ENCODE measurements at places on chromosomes 5 and 9.

DNA sequence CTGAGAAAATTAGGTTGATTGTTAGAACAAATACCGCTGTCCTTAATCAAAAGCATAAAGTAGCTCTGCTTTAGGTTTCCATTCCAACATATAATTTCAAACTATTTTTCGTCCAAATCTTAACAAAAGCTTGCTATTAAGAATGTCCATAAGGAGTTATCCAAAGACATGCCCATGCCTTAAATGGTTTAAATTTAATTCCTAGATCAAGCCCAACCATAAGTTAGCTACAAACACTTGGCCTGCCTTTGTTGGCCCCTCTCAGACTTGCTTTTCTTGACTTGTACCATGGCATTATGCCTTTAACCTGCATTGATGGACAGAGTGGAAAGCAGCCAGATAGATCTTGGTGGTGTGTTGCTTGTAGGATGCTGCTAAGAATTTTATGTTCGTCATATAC, 8.8 kb downstream of the GARNL3 start:
- no peak for DNase-seq

GRCh38 chr9:105103776-105104175, 140.7 kb upstream of the SLC44A1 start:
- DNase-seq: no peak

DNA sequence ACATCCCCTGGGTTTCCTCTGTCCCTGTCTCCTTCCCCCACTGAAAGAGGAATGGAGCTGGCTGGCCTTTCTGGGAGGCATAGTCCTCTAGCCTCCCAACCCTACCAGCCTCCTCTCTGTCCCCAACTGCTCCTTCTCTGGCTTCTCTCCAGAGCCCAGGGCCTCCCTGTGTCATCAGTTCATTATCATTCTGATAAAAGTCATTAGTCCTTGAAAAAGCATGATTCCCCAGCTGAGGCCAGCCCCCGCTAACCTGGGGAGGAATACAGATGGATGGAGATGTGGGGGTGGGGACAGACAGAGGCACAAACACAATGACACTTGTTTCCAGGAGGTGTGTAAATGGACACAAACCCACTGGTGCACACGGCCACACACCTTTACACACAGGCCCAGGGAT, 73.6 kb upstream of the HSPA9 start:
- DNase-seq: no peak

- no peak for DNase-seq
Measured at GRCh38 chr5:122877518-122877917, 32.1 kb downstream of the SNX24 start.

DNA sequence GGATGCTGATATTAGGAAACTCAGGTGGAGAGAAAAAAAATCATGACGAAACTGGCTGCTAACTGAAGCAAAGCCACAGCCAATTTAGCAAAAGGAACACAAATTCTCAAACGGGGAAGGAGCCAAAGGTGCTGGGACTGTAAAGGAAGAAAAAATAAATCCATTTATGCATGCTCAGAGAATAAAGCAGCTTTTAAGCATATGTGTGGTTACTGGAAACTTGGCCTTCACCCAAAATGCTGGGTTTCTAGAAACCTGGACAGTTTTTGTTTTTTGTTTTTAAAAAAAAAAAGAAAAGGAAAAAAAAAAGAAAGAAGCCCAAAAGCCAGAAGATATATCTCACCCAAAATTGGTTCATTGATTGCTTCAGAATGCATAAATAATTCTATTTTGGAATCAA, 8.0 kb downstream of the WHRN start:
- no peak for DNase-seq

DNA sequence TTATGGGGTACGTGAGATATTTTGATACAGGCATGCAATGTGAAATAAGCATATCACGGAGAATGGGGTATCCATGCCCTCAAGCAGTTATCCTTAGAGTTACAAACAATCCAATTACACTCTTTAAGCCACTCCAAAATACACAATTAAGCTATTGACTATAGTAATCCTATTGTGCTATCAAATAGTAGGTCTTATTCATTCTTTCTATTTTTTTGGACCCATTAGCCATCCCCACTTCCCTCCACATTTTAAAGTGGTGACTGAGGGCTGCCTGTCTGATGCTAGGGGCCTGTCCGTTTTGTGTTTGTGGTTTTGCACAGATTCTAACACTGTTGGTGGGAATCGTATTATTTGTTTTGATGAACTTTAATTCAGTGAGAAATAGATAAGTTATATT, 129.7 kb upstream of the DHFR start:
- DNase-seq: no peak

DNA sequence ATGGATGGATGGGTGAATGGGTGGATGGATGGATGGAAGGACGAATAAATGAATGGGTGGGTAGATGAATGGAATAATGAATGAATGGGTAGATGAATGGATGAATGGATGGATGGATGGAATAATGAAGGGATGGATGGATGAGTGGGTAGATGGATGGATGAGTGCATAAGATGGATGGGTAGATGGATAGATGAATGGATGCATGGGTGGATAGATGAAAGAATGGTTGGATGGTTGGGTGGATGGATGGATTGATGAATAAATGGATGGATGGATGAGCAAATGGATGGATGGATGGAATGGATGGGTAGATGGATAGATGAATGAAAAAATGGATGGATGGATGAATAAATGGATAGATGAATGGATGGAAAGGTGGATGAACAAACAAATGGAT, 85.2 kb downstream of the PHF2 start:
- no peak for DNase-seq

DNA sequence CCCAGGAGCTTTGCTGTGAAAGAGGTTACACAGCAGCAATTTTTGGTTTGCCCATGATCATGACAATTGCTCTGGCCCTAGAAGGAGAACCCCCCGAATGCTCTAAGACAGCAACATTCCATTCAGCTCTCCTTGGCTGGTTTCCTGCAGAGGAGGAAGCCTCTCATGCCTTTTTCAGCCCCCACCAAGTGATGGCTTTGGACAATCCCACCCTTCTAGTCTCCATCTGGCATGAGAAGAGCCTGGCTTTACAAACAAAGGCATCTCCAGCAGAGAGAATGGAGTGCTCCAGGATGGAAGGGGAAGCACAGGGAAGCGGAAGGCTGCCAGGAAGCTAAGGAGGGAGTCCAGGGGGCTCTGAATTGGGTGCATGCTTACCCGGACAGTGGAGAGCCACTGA, 98.4 kb downstream of the CRB2 start:
- DNase-seq: no peak

- no peak for DNase-seq
Measured at GRCh38 chr5:147406636-147407035, 103.2 kb downstream of the DPYSL3 start.

- DNase-seq: no peak
Measured at GRCh38 chr5:154276261-154276972, 85.9 kb downstream of the GALNT10 start.

DNA sequence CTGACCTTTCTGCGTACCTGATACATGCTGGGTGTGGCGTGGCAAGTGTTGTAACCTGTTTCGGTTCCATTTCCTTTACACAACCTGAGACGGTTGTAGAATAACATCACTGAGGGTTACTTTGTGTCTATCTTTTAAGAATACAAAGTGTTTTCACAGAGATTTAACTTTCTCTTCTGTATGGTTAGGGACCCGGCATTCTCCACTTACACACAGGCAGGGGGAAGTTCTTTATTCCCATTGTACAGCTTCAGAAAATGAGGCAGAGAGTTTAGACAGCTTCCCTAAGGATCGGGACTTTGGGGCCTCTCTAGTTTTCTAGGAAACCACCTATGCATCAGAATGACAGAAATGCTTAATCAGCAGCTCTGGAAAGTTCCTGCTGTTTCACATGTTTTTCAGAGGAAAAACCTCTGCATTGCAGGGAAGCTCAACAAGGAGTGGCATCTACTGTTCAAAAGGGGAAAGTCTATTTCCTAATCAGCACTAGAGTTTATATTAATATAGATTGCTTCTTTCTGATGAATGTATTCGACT, 41.3 kb downstream of the CAST start:
- DNase-seq: peak; percentile 17

GRCh38 chr5:71596169-71596568, 9.0 kb downstream of the MCCC2 start:
- DNase-seq: no peak

- DNase-seq: no peak
Measured at GRCh38 chr5:41962491-41962890, 37.4 kb downstream of the FBXO4 start.

DNA sequence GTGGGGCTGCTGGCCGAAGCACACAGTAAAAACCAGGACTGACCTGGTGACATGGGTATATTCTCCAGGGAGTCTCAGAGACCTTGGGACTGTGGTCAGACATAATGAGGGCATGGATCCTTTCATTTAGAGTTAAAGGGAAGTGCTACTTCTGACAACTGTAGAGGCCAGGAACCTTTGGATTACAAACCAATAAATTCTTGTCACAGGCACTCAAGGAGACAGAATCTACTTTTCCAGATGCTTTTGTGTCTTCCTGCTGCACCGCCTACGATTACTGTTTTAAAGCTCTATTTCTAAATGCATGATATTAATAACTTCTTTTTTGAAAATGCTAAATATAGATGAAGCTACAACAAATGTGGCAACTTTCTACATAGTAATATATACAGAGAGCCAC, 106.5 kb upstream of the LPAR1 start:
- no peak for DNase-seq

DNA sequence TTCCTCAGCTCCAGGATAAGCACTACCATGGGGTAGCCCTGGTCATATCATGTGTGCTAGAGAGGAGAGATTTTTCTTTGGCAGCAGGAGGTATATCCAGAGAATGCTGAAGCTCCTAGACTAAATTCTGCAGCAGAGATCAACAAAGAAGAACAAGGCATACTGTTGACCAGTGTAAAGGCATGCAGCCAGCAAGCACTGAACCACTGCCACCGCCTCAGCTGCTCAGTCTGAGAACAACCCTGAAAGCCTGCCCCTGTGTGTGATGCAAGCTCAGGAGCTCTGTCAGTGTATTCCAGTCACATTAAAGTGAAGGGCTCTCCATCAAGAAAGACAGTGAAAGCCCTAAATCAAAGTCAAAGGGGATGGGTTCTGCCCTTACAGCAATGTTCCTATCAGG, 439.5 kb upstream of the CD180 start:
- DNase-seq: no peak

GRCh38 chr5:94266170-94266569, 352.2 kb downstream of the KIAA0825 start:
- no peak for DNase-seq

DNA sequence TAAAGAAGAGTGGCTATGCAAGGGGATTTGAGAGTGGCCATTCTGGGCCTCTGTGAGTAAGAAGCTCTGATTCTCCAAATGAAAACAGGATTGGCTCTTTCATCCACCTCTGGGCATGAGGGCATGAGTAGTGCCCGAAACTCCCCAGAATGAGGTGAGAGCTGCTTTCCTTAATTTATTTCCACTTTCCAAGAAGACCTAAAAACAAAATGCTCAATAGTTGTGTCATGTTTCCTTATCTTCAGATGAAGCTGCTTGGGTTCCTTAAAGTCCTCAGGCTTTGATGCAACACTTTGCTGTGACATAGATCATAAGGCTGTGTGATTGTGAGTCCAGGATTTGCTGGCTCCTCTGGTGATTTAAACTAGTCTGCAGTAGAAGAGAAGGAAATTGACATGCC, 3.1 kb upstream of the ZCCHC10 start:
- DNase-seq: no peak

DNA sequence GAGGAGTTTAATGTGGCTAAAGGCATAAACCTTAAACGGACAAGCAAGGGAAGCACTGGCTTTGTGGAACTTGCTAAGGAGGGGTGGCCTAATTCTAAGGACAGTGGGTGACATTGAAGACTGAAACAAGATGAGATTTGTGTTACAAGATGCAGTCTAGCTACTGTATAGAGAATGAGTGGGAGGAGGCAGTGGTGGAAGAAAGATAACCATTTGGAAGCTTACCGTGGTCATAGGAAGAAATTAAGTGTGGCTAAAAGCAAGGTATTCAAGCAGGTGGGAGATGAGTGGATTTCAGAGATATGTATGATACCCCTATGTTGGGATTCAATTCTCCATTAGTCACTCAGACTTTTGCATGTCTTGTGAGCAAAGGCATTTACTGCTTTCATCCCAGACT, 4.6 kb downstream of the PAM start:
- no peak for DNase-seq

- DNase-seq: no peak
Measured at GRCh38 chr9:133031496-133031911, 707 bp downstream of the GTF3C5 start.

DNA sequence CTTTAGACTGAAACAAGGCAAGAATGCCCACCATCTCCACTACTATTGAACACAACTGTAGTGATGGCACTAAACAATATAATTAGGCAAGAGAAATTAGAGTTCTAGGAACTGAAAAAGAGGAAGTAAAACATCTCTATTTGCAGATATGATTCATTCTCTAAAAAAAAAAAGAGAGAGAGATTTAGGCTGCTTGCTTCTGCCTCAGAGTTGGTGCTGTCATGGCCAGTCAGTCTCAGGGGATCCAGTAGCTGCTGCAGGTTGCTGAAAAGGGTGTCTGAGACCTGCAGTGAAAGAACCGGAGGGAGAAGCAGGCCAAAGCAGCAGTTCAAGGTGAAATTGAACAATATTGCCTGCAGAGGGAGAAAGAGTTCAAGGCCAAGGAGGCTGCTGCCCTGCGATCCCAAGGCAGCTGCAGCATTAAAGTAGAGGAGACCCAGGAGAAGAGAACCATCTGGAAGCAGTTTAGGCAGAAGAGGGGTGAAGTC, 72.5 kb downstream of the AP3B1 start:
- peak; percentile 43 for DNase-seq

DNA sequence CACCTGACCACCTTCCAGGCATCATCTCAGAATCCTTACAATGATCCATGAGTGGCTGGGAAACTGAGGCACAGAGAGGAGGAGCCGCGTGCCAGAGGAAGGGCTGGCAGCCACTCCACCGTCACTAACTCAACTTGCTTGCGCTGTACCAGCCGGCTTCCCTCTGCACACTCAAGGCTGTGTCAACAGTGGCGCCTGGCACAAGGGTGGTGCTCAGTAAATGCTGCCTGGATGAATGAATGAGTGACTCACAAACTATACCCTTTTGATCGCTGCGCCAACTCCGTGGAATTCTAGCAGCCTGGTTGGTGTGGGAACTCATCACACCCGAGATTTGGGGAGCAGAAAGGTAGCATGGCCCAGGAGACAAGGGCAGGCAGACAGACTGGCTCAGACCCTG, 21.9 kb downstream of the PRRX2 start:
- DNase-seq: no peak

GRCh38 chr9:81592887-81593266, 96.5 kb downstream of the TLE1 start:
- DNase-seq: no peak

DNA sequence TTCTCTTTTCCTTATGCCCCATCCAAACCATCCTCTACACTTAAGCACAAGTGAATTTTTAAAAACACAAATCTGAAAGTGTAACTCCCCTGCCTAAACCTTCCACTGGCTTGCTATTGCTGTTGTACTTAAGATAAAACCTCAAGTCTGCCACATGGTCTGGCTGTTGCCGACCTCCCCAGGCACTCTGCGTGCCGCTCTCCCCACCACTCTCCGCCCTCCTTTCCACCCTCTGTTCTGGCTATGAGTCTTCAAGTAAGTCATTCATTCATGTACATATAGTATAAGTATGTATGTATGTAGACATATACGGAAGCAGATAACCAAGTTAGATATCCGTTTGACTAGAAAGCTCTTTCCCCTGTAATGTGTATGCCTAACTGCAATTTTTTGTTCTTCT, 94.7 kb upstream of the ANKRD55 start:
- DNase-seq: no peak

GRCh38 chr5:33010846-33011245, 299.7 kb downstream of the NPR3 start:
- no peak for DNase-seq

GRCh38 chr9:113326230-113326629, 13.8 kb downstream of the WDR31 start:
- DNase-seq: no peak

GRCh38 chr5:176438959-176439757, 9.0 kb upstream of the FAF2 start:
- DNase-seq: no peak

Measured in GM19239 (cell line).